ENCODE measurements at places on chromosomes 2 and 18. TPM values are rescaled to one million over a fixed set of nuclear protein-coding genes. Genes with fewer than 3 reads are reported as not detected.

LHCGR gene
- total RNA-seq, result not detected

DNA sequence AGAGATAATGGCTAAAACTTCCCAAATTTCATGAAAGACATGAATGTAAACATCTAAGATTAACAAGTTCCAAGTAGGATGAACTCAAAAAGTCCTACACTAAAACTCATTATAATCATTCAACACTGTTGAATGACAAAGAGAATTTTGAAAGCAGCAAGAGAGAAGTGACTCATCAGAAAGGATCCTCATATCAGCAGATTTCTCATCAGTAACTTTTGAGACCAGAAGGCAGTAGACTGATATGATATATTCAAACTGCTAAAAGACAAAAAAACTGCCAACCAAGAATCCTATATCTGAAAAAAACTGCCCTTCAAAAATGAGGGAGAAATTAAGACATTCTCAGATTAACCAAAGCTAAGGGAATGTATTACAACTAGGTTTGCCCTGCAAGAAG is 130.6 kb upstream of the OTX1 start:
- no peaks in the 10 kb centered on the region for H3K27me3 ChIP-seq
- H3K4me3 ChIP-seq, result no peak overlapping the region
- no peak overlapping the region for H3K27ac ChIP-seq
- DNase-seq, result no peak
- no peaks in the 10 kb centered on the region for H3K36me3 ChIP-seq
- H3K4me1 ChIP-seq, result no peaks in the 10 kb centered on the region

SP140 gene
- total RNA-seq, result 4.8 TPM

GRCh38 chr2:143697744-143698143 is 568.5 kb downstream of the ARHGAP15 start:
- DNase-seq, result no peak
- H3K4me3 ChIP-seq, result no peak overlapping the region
- H3K4me1 ChIP-seq, result no peaks in the 10 kb centered on the region
- H3K36me3 ChIP-seq, result no peaks in the 10 kb centered on the region
- no peaks in the 10 kb centered on the region for H3K27me3 ChIP-seq
- H3K27ac ChIP-seq, result no peak overlapping the region

DNA sequence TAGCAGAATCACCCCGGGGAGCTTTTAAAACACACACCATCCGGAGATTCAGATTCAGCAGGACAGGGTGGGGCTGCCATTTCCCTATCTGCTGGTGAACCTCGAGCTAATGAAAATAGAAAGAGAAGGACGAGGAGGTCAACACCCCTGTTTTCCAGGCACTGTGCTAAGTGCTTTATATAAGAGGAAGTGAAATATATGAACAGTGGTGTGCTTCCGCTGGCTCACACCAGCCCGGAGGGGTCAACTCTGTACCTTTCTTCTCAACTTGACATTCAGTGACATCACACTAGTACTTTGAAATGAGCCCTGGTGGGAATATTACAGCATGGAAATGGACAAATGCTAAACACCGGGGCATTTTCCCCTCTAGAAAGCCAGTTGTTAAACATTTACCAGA is 108.3 kb upstream of the LTBP1 start:
- no peak overlapping the region for H3K4me3 ChIP-seq
- no peak overlapping the region for H3K27ac ChIP-seq
- no peak for DNase-seq
- no peaks in the 10 kb centered on the region for H3K27me3 ChIP-seq
- no peaks in the 10 kb centered on the region for H3K4me1 ChIP-seq

DNA sequence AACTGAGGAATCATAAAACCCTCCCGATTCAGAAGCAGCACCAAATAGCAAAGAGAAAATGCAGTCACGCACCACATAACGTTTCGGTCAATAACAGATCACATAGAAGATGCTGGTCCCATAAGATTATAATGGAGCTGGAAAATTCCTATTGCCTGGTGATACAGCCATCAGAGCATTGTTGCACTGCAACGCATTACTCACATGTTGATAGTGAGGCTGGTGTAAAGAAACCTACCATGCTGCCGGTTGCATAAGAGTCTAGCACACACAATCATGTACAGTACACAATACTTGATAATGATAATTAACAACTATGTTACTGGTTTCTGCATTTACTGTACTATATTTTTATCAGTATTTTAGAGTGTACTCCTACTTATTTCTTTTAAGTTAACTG is 32.5 kb downstream of the RNF152 start:
- no peaks in the 10 kb centered on the region for H3K4me1 ChIP-seq
- no peak overlapping the region for H3K4me3 ChIP-seq
- no peaks in the 10 kb centered on the region for H3K27me3 ChIP-seq
- no peak for DNase-seq

DNA sequence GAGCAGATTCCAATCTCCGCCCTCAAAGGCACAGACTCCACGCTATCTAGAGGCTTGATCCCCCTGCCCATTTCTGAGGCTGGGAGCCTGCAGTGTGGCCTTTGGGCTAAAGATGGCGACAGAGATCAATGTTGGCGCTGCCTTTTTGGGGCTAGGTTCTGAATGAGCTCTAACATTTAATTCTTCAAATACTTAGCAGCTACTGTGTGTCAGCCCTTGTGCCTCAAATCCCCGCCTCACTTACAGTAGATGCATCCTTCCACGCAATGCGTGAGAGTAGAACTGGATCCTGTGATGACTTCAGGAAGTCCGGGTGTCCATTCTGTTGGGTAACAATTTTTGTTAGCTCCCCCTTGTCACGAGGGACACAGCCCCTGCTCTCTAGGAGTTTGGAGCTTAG is 12.4 kb downstream of the IL1F10 start:
- H3K4me3 ChIP-seq, result no peak overlapping the region
- no peak for DNase-seq
- no peaks in the 10 kb centered on the region for H3K4me1 ChIP-seq
- H3K36me3 ChIP-seq, result no peaks in the 10 kb centered on the region
- peak overlapping the region; percentile 55 for H3K27ac ChIP-seq
